ENCODE measurements at places on chromosomes 7 and 10. TPM values are rescaled to one million over a fixed set of nuclear protein-coding genes. Genes with fewer than 3 reads are reported as not detected.

The NME8 gene
- not detected for polyA plus RNA-seq

The ASZ1 gene
- polyA plus RNA-seq: not detected

The FKBP6 gene
- polyA plus RNA-seq: 0.12 TPM

The ADAMTS14 gene
- 24.6 TPM for polyA plus RNA-seq

The PRKG1 gene
- 35.5 TPM for polyA plus RNA-seq

The PRRT4 gene
- polyA plus RNA-seq: 32.9 TPM

The GNG11 gene
- polyA plus RNA-seq: 24.7 TPM

The SOSTDC1 gene
- polyA plus RNA-seq: 6.1 TPM

The GPR141 gene
- polyA plus RNA-seq: 0.28 TPM

The TMEM176B gene
- 16.7 TPM for polyA plus RNA-seq

The ANXA8 gene
- polyA plus RNA-seq: not detected

The IL6 gene
- polyA plus RNA-seq: 0.41 TPM

The MMP21 gene
- 0.27 TPM for polyA plus RNA-seq

The JAKMIP3 gene
- polyA plus RNA-seq: 0.80 TPM

The VWDE gene
- 1.5 TPM for polyA plus RNA-seq

The GNGT1 gene
- not detected for polyA plus RNA-seq

The ADARB2 gene
- polyA plus RNA-seq: 0.04 TPM

The EBLN1 gene
- polyA plus RNA-seq: not detected

The SPOCK2 gene
- 3.6 TPM for polyA plus RNA-seq

The CYP2C8 gene
- 0.49 TPM for polyA plus RNA-seq

The CHST3 gene
- polyA plus RNA-seq: 16.2 TPM

The SFTPD gene
- 1.8 TPM for polyA plus RNA-seq

The ABCC2 gene
- polyA plus RNA-seq: 0.75 TPM

The PDZD7 gene
- polyA plus RNA-seq: 1.3 TPM

The FASTK gene
- polyA plus RNA-seq: 75.9 TPM

The HABP2 gene
- 0.10 TPM for polyA plus RNA-seq

The CFAP46 gene
- polyA plus RNA-seq: 0.12 TPM

The CLDN4 gene
- polyA plus RNA-seq: 0.97 TPM

The ARPC1A gene
- polyA plus RNA-seq: 59.5 TPM

The INPP5F gene
- 15.0 TPM for polyA plus RNA-seq

The IGFBP1 gene
- polyA plus RNA-seq: not detected

The HKDC1 gene
- not detected for polyA plus RNA-seq

The CCZ1 gene
- polyA plus RNA-seq: 55.4 TPM

The SFTPA2 gene
- 0.26 TPM for polyA plus RNA-seq

The SGCE gene
- 119 TPM for polyA plus RNA-seq

The SCIN gene
- 0.80 TPM for polyA plus RNA-seq

The TMEM184A gene
- 0.92 TPM for polyA plus RNA-seq

The HGF gene
- polyA plus RNA-seq: 7.5 TPM
